ENCODE measurements at places on chromosomes 2 and 18.

- no peak for DNase-seq
Measured at GRCh38 chr2:234480337-234480736, 16.5 kb downstream of the ARL4C start.

- DNase-seq: no peak
Measured at GRCh38 chr2:196935432-196935831, 8.9 kb upstream of the PGAP1 start.

GRCh38 chr18:28185121-28185520 lies 8.2 kb upstream of the CDH2 start:
- DNase-seq: no peak

DNA sequence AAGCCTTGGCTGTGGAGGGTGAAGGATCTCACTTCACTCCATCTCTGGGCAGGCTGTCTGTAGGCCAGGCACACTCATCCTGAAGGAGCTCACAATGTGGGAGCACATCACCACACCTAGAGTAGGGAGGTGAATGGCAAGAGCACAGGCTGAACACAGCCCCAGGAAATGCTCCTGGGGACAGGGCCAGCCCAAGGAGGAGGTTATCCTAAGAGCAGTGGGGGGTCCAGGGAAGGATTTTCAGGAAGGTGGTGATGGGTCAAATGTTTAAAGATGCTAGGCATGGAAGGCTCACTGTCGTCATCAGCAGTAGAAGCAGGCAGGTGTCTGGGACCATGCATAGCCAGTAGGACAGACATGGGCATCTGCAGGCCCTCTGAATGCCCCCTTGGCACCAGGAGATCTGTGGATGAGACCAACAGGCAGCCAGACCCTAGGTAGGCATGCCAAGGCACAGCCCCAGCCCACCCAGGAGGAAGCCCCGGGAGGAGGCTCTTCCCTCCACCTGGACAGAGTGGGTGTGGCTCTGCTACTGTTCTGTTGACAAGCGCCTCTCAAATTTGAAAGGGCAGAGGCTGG lies 91.7 kb upstream of the RAB6C start:
- no peak for DNase-seq

GRCh38 chr18:50848991-50849390 lies 29.2 kb upstream of the MRO start:
- DNase-seq: no peak

Data from HTR-8/SVneo (cell line).